ENCODE measurements at places on chromosomes 13 and 19.

- DNase-seq, result no peak
Measured at GRCh38 chr13:100434010-100434763, 154.4 kb downstream of the GGACT start.

- no peak for DNase-seq
Measured at GRCh38 chr13:75202981-75203380, 279.0 kb downstream of the TBC1D4 start.

DNA sequence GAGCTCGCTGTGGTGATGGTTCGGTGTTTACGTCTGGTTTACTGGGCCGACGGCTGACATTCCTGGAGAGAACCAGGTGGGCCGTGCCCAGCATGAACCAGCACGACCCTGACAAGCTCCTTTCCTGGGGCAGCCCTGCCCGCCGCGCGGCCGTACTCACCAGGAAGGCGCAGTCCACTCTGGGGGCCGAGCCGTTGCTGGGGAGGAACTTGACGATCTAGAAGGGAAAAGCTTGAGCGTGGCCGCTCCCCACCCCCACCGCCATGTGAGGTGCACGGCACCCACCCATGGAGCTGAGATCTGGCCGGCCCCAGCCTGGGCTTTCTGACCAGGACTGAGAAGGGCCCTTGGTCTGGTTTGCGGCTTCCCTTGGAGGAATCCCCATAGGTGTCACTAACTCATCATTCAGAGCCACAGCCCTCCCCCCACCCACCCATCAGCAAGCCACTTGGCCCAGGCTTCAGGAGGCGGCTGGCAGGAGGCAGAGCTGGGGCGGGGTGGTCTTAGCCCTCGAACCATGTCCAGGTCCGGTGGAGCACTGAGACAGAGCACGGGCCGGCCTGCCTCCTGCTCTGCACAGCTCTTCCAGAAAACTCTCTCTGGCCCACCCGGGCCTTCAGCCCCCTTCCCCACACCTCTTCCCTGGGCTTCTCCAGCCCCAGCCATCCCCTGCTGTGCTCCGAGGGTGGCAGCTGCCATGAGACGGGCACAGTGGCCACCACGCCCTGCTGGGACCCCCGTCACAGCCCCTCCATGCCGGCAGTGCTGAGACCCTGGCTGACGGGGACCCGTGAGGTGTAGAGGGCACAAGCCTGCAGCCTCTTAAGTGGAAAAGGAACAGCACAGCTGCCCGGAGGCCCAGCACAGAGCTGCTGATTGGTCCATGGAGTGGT lies 6.2 kb downstream of the ATP4B start:
- DNase-seq, result no peak

DNA sequence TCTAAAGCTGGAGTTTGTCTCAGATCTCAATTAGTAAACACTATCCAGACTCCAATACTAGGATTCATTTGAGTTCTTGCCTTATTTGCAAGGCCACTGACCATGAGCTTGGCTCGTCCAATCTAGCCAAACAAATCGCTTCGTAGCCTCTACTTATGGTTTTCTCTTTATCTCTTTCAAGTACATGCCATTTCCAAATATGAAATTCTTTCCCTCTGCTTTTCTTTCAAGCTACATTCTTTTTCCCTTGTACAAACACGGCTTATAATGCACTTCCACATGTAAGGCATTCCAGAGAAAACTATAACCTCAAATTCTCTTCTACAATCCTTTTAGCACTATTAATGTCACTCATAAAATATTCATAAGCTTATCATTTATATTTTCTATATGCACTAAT lies 10.9 kb upstream of the N4BP2L1 start:
- no peak for DNase-seq

DNA sequence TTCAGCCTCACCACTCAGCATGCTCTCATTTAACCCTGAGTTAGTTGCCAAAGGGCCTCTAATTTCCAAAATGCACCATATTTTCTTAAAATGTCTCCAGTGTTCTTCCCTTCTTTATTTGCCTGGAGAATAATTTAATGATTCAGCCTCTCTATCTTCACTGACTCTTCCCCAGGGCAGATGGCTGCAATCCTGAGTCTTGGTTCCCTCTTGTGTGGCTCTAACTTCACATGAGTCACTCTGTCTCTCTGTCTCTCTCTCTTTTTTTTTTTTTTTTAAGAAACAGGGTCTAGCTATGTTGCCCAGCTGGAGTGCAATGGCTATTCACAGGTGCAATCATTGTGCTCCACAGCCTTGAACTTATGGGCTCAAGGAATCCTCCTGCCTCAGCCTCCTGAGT lies 251.4 kb downstream of the VWA8 start:
- no peak for DNase-seq

DNA sequence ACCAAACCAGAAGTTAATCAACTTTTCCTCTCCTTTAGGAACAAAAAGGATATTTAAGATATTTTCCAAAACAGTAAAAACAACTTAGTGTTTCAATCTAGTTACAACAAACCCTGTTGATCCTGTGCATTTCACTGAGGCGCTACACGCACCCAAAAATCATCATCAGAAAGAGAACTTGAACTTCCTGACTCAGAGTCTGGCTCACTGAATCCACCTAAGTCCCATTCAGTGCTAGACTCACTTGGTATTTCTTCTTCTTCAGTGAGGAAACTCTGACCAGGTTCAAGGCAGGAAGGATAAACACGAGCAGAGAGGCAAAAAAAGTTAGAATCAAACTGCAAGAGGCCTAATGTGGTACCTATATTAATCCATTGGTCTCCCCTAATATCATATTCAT lies 2.2 kb downstream of the KBTBD6 start:
- no peak for DNase-seq

GRCh38 chr19:36257520-36257876 lies 42.6 kb downstream of the ZNF146 start:
- peak; percentile 59 for DNase-seq

DNA sequence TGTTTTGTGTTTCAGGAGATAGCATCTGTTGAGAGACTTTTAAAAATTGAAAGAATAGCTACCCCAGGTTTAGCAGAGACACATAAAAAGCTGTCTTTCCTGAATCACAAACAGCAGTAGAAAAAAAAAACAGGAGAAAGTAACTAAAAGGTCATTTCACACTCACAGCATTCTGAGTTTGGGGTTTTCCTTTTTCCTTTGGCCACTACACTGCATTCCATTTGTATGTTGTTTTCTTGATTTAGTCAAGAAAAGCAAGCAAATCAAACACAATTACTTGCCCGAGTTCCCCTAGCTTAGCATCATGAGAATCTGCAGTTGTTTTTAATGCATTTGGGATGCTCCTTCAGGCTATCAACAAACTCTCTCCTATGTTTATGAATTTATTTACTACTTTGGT lies 161.0 kb downstream of the KCTD12 start:
- no peak for DNase-seq

- no peak for DNase-seq
Measured at GRCh38 chr13:59809564-59809963, 354.2 kb downstream of the DIAPH3 start.

GRCh38 chr13:111526922-111527321 lies 206.5 kb downstream of the TEX29 start:
- DNase-seq, result no peak

- DNase-seq, result no peak
Measured at GRCh38 chr13:89790696-89791095, 1556.8 kb upstream of the MIR17HG start.

- DNase-seq, result no peak
Measured at GRCh38 chr13:36973621-36974295, 25.4 kb downstream of the ALG5 start.

DNA sequence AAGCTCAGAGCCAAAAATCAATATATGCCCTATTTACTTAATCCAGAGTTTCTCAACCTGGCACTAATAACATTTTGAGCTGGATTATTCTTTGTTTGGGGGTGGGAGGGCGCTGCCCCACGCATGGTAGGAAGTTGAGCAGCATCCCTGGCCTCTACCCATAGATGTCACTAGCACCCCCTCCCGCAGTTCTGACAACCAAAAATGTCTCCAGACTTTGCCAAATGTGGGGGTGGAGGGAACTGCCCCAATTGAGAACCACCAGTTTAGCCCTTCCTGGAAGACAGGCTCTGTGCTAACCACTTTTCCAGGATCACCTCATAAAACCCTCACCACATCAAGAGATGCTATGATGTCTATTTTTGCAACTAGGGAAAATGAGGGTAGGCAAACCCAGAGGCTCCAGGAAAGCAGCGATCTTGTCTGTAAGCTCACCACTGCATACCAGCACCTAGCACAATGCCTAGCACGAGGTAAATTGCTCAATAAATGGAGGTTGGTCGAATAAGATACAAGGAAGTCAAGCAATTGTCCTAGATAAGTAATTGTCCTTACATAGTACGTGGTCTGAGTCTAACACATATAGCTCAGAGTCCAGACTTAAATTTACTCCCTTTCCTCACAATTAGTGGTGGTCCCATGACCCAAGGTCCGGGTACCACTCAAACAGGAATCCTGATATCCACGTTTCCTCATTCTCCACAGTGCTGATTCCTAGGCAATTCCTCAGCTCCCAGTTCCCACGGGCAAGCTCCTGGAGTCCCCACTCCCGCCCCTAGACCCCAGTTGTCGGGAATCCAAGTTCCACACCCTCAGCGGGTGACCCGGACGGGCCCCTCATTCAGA lies 892 bp downstream of the TRIR start:
- peak; percentile 41 for DNase-seq

DNA sequence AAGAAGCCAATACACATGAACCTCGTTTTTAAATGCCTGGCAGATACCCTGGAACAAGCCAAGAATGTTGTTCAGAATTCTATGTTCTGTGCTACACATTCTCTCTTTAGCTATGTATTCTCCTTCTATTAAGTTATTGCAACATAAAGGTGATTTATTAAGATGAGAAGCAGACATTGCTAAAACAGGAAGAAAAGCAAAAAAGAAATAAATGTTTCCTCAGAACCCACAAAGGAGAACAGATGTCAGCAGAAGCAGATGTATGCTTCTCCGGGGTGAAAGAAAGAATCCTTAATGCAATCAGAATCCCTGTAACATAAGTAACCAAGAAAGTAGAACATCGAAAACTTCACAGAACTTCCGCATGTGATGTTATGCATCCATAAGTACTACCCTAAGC lies 302.9 kb downstream of the DCT start:
- DNase-seq, result no peak

DNA sequence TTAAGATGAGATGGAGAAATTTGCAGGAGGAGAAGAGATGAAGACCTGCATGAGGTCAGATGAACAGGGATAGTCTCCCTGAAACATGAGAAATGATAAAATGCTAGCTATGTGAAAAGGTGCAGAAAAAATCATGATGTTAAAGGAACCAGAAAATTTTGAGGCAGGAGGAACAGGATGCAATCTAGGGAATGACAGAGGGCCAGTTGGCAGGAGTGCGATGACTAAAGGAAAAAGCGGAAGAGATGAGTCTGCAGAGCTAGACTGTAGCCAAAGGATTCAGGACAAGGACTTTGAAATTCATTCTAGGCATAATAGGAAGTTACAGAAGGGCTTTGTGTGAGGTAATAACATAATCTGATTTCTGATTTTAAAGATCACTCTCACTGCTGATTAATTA lies 77.9 kb downstream of the TRPC4 start:
- no peak for DNase-seq

DNA sequence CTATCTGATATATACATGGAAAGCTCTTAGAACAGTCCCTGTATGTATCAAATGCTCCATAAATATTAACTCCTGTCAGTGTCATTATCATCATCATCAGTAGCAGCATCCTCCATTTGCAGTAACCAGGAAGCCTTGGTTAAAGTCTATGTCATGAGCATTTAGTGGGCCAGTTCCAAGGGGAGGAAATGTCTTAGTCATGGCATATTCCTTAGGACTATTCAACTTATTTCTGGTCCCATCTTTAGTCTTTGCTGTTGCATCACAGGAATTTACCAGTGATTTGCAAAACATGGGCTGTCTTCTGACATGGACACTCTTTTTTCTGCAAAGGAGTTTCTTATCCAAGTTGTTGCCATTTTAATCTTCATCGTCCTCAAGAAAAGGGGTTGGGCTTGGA lies 98.4 kb downstream of the WDFY2 start:
- no peak for DNase-seq

DNA sequence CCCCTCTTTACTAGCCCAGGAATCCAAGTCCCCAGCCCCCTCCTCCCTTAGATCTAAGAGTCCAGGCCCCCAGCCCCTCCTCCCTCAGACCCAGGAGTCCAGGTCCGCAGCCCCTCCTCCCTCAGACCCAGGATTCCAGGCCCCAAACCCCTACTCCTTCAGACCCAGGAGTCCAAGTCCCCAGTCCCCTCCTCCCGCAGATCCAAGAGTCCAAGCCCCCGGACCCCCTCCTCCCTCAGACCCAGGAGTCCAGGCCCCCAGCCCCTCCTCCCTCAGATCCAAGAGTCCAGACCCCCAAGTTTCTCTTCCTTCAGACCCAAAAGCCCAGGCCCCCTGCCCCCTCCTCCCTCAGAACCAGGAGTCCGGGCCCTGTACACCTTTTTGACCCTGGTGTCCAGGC lies 11.5 kb downstream of the SPACA6 start:
- no peak for DNase-seq

GRCh38 chr13:113805431-113806103 lies 46.5 kb downstream of the TMEM255B start:
- DNase-seq, result no peak

DNA sequence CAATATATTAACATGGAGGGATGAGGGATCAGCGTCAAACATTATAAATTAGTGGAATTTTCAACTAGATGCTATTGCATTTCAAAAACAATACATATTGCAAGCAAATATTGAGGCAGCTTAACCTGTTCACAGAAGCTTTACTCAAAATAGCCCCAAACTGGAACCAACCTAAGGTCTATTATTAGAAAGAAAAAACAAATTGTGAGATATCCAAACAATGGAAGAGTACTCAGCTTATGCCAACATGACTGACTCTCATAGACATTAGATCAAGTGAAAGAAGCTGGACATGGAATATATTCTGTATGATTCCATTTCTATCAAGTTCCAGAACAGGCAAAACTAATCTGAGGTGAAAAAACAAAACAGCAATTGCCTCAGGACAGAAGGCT lies 27.6 kb upstream of the NEK3 start:
- DNase-seq, result no peak

DNA sequence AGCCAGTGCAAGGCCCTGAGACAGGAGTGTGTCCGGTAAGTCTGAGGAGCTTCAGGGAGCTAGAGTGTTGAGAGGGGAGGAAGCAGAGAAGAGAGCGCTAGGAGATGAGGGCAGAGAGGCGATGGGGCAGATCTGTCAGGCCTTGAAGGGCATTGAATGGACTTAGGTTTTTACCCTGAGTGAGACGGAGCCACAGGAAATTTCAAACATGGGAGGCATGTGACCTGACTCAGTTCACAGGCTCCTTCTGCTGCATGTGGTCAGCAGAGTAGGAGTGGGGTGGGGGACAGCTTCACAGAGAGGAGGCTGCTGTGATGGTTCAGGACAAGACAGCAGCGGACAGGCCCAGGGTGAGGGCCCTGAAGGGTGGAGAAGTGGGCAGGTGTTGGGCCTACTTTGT lies 2.5 kb upstream of the FAM98C start:
- DNase-seq, result no peak

- DNase-seq, result no peak
Measured at GRCh38 chr13:69921156-69921555, 186.5 kb upstream of the ATXN8OS start.

GRCh38 chr13:98751861-98752466 lies 508 bp downstream of the SLC15A1 start:
- no peak for DNase-seq
